LNCaP clone FGC (cell line): ENCODE measurements at places on chromosomes 2 and 18.

GRCh38 chr2:148590612-148591011 lies 53.9 kb upstream of the EPC2 start:
- no peak for DNase-seq

DNA sequence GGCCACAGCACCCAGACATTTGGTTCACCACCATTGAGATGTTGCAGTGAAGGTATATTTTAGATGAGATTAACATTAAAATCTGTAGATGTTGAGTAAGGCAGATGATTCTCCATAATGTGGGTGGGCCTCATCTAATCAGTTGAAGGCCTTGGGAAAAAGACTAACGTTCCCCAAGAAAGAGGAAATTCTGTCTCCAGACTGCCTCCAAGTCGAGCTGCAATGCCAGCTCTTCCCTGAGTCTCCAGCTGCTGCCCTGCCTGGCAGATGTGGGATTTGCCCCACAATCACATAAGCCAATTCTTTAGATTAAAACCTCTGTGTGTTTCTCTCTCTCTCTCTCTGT lies 101.9 kb downstream of the PDCL3 start:
- DNase-seq: no peak

- no peak for DNase-seq
Measured at GRCh38 chr2:210964141-210964764, 407.9 kb downstream of the CPS1 start.

GRCh38 chr2:200353120-200353519 lies 46.6 kb downstream of the SPATS2L start:
- DNase-seq: no peak

GRCh38 chr18:11553098-11553940 lies 56.1 kb upstream of the SLC35G4 start:
- DNase-seq: peak; percentile 13

GRCh38 chr2:151922845-151923666 lies 94.8 kb upstream of the ARL5A start:
- DNase-seq: no peak

DNA sequence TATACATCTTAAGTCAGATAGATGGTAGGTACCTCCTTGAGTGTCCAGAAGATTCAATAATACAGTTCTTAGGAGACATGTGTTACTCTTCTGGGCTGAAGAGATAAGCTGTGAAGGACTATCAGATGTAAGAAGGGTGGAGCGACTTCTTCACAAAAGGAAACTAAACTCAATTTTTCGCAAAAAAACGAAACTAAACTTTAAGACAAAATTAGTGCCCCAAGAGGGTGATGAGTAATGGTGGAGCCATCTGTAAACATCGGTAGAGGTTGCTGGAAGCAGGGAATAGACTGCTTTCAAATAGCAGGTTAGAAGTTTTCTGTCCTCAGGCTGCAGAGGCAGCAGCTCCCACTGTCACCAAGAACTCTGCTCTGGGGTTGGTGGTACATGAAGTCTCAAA lies 111.6 kb upstream of the TACR1 start:
- DNase-seq: no peak

DNA sequence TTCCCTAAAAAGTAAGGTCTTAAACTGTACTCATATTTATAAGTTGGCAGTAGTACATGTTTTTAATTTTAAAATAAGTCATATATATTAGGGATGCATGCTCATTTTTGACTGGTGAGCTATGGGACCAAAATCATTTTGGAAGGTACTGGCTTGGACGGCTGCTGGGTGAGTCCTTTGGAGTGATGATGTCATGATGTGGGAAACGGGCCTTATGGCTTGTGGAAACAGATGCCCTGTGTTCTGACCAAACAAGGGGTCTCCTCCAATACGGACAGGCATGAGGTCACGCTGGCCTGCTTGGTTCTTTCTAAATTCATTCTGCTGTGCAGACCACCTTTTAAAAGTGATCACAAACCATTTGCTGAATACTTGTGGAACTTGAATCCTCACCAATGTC lies 109.2 kb upstream of the MGAT5 start:
- no peak for DNase-seq

GRCh38 chr2:71619230-71619741 lies 165.9 kb downstream of the DYSF start:
- no peak for DNase-seq

- peak; percentile 35 for DNase-seq
Measured at GRCh38 chr2:100818606-100819369, 1.2 kb upstream of the NPAS2 start.

DNA sequence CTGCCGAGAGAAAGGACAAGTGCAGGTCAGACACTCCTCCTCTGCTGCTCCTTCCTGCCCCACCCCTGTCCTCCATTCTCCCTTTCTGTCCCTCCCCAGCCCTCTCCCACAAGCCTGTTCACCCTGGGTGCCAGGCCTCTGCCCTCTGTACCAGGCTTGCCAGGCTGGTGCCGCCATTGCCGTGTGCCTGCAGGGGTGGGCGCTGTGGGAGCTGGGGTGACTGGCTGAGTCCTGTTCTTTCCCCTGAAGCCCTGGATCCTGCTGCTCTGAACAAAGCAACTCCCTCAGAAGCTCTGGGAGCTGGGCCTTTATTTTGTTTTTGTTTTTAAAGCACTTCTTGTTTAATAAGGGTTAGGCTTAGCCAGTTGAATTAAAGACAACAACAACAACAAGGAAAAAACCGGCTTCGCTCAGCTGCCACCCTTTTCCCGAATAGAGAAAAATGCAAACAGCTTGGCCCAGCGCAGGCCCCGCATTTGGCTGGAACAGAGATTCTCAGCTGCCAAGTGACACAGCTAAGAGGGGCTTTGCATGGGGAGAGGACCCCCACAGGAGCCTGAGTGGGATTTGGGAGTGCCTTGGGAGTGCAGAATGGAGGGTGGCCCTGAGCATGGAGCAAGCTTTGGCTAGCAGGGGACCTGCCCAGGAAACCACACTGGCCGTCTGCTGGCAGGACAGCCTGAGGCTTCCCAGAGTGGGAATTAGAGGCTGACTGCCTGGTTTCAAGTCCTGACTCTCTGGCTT lies 9.1 kb downstream of the PCARE start:
- DNase-seq: no peak

GRCh38 chr2:132274000-132274399 lies 112.2 kb upstream of the ANKRD30BL start:
- no peak for DNase-seq

DNA sequence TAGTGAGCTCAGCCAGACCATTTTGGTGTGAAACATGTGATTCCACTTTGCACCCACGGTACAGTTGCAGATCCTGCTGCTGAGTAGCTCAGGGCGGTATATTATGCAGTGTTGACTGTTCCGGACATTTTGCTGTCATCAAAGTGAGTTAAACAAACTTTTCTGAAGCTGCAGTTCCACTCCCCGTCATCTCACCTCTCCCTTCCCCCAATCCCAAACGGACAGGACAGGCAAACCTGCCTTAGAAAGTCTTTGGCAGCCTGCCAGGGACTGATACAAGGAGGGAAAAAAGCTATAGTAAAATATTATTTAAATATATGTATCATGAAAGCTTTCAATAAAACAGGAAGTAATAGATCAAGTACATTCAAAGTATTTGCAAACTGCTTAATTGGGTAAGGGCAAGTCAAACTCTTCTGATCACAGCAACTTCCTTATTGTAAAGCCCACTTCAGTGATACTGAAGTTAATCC lies 35.5 kb upstream of the SP5 start:
- DNase-seq: peak; percentile 66

- DNase-seq: no peak
Measured at GRCh38 chr18:60059216-60059615, 159.4 kb downstream of the PMAIP1 start.

- no peak for DNase-seq
Measured at GRCh38 chr18:12907258-12907925, 23.4 kb upstream of the PTPN2 start.

GRCh38 chr2:11842336-11842735 lies 95.9 kb downstream of the LPIN1 start:
- no peak for DNase-seq

DNA sequence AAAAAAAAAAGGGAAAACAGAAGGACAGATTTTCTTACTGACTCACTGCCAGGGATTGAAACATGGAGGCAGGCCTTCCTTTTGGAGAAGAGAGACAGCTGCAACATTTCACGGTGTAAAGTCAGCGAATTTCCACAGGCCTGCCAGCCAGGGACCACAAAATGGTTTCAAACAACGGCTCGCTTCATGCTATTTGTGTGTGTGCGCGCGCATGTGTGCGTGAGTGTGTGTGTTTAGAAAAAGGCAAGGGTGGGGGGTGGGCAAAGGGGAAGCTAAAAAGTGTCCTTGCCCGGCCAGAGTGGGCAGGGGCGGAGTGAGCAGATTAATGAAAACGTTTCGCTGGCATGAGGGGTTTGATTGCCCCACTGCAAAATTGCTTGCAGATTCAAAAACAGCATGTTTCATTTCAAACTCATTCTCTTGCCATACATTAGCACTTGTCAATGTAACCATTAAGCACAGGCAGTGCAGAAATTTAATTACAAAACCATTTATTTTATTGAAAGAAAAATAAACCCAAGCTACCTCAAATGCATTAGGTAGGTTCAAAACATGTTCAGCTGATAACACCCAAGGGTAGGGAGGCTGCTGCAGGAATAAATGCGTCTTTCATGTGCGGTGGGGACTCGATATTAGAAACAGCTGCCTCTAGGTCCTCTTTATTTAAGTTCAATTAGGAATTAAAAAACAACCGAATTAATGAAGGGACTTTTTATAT lies 182.1 kb upstream of the SIX2 start:
- no peak for DNase-seq

GRCh38 chr2:218959761-218960308 lies 369 bp downstream of the CDK5R2 start:
- no peak for DNase-seq

- DNase-seq: no peak
Measured at GRCh38 chr2:3608373-3609278, 13.7 kb downstream of the COLEC11 start.

GRCh38 chr2:45919160-45919650 lies 267.7 kb downstream of the PRKCE start:
- no peak for DNase-seq

GRCh38 chr18:44958455-44958854 lies 277.8 kb downstream of the SETBP1 start:
- DNase-seq: peak; percentile 54

DNA sequence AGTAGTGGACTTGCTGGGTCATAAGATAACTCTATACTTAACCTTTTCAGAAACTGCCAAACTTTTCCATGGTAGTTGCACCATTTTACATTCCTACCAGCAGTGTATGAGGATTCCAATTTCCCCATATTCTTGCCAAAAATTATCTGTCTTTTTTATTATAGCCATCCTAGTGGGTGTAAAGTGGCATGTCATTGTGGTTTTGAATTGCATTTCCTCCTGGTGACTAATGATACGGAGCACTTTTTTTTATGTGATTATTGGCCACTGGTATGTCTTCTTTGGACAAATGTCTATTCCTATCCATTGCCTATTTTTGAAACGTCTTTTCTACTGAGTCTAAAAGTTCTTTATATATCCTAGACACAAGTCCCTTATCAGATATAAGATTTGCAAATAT lies 44.3 kb downstream of the CACNB4 start:
- DNase-seq: no peak

DNA sequence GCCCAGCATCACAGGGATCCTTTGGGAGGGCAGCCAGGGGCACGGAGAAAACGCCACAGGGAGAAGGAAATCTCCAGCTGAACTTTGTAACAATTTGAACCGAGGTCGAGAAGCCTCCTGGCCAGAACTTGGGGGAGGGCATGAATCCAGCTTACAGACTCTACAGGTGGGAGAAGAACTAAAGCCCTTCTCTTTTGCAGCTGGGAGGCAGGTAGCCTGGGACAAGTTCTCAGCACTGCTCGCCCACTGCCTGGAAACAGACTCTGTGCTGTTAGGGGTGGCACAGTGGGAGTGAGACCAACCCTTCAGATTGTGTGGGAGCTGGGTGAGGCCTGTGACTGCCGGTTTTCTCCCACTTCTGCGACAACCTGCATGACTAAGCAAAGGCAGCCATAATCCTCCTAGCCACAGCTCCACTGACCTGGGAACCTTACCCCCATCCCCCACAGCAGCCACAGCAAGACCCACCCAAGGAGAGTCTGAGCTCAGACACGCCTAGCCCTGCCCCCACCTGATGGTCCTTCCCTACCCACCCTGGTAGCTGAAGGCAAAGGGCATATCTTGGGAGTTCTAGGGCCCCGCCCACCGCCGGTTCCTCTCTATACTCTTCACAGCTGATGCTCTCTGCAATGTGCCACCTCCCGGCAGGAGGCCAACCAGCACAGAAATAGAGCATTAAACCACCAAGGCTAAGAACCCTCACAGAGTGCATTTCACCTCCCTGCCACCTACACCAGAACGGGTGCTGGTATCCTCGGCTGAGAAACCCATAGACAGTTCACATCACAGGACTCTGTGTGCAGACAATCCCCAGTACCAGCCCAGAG lies 136.0 kb upstream of the SIX2 start:
- DNase-seq: no peak

- no peak for DNase-seq
Measured at GRCh38 chr2:105671156-105671555, 73.6 kb upstream of the NCK2 start.
